ENCODE measurements at places on chromosomes 7 and 10. TPM values are rescaled to one million over a fixed set of nuclear protein-coding genes. Genes with fewer than 3 reads are reported as not detected.

DNA sequence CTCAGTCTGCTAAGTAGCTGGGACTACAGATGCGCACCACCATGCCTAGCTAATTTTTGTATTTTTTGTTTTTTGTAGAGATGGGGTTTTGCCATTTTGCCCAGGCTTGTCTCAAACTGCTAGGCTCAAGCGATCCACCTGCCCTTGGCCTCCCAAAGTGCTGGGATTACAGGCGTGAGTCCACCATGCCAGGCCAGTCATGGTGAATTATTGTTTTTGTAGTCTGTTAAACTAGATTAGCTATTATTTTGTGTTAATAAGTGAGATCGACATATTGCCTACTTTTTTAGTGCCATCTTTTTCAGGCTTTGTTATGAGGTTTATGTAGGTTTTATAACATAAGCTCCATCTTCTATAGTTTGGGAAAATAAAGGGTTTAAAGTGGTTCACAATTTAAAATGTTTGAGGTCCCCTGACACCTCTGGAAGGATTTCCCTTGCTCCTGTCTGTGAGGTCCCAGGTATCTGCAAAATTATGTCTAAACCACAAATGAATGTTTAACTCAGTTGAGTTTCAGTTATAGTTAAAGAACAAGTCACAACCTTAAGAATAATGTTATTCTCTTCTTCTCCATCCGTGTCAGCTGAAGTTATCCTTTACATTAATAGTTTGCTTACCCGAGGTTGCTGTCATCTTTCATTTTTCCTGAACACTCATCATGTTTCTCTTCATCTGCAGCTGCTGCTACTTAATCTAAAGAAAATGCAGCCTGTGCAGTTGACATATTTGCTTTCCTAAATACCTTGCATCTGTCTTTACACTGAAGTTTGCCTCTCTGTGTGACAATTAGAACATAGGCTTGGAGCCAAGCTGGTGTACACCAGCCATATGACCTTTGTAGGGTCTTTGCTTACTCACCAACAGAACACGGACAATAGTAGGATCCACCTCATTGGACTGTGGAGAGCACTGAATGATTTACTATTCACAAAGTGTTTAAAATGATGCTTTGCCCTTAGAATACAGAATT, 8.9 kb upstream of the VSTM4 start:
- H3K4me3 ChIP-seq: no peak overlapping the region
- no peak for DNase-seq
- no peak overlapping the region for H3K27ac ChIP-seq
- H3K27me3 ChIP-seq: no peaks in the 10 kb centered on the region
- H3K4me1 ChIP-seq: no peaks in the 10 kb centered on the region

DNA sequence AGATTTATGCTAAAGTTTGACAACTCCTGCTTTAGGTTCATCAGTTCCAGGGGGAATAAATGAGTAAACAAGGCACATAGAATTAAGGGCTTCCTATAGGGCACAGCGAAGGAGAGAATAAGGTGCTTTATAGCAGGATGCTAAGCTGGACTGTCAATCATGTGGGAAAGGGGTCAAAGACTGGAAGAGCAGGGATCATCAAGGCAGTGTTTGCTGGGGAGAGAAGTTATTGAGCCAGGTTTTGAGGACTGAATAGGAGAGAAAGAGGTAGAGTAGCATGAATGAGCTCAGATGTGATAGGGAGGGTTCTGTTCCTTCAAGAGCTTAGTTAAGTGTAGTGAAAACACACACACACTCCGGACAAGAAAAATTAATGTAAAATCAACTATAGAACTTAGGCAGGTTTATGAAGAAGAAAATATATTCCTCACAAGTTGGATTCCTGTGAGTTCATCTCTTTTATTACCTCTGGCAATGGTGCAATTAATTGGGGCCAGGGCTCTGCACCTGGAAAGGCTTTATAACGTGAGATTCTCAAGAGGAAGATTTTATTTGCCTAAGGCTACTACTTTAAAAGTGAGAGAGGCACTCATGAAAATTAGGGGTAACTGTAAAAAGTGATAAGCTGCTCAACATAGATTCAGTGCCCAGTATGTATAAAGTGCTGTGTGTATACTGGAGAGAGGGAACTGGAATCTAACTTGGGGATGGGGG, 222.4 kb downstream of the AUTS2 start:
- no peaks in the 10 kb centered on the region for H3K36me3 ChIP-seq
- H3K4me1 ChIP-seq: peaks cover 43% of the 10 kb centered on the region

NUTM2A gene
- 1.5 TPM for total RNA-seq

GRCh38 chr7:101953248-101953819, 135.9 kb downstream of the CUX1 start:
- H3K27ac ChIP-seq: peak overlapping the region; percentile 95
- no peaks in the 10 kb centered on the region for H3K27me3 ChIP-seq
- H3K36me3 ChIP-seq: no peaks in the 10 kb centered on the region

GRCh38 chr7:37322831-37323230, 125.8 kb downstream of the ELMO1 start:
- no peak overlapping the region for H3K4me3 ChIP-seq
- no peak for DNase-seq

CDK1 gene
- total RNA-seq: 31.7 TPM

MAD1L1 gene
- total RNA-seq: 31.6 TPM

UTF1 gene
- total RNA-seq: not detected

DNA sequence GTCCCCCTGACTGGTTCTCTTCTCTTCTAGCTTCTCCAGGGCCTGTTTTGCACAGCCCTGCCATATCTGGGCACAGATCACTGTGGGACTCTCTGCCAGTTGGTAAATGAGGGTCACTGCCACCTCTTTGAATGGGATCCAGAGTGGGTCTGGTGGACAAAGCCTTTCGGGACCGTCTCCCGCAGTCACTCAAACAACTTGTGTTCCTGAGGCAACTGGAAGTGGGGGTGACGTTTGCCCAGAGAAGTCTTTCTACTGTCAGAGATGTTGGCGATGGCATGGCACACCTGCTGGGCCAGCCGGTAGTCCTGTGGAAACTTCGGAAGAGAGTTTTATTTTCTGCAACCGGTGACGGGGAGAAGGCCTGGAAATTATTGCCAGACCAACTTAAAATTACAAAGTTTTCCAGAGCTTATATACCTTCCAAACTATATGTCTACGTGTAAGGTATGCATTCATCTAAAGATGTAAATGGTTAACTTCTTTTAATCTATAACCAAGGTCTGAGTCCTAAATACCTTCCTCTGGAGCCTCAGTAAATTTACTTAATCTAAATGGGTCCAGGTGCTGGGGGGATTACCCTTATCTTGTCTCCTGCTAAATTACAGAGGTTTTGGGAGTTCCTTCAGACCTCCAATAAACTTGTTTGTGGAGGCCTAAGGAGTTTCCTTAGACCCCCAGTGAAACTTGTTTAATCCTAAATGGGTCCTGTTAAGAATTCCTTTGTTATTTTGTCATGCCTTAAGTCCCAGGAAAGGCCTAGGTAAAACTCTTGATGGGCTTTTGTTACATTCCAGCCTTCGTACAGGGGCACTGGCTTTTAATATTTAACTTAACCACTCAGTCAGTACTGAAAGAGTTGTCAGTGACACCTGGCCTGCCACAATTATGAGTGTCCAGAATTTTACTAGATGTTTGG, 94.0 kb downstream of the NPSR1 start:
- H3K27ac ChIP-seq: peak overlapping the region; percentile 71
- DNase-seq: no peak
- no peaks in the 10 kb centered on the region for H3K36me3 ChIP-seq
- no peak overlapping the region for H3K4me3 ChIP-seq
- H3K27me3 ChIP-seq: no peaks in the 10 kb centered on the region
- peaks cover 27% of the 10 kb centered on the region for H3K4me1 ChIP-seq

- no peaks in the 10 kb centered on the region for H3K27me3 ChIP-seq
- no peak overlapping the region for H3K4me3 ChIP-seq
- H3K4me1 ChIP-seq: no peaks in the 10 kb centered on the region
- H3K36me3 ChIP-seq: no peaks in the 10 kb centered on the region
- H3K27ac ChIP-seq: no peak overlapping the region
These were observed 12.6 kb downstream of the DPYSL4 start for GRCh38 chr10:132199268-132199853.

DNA sequence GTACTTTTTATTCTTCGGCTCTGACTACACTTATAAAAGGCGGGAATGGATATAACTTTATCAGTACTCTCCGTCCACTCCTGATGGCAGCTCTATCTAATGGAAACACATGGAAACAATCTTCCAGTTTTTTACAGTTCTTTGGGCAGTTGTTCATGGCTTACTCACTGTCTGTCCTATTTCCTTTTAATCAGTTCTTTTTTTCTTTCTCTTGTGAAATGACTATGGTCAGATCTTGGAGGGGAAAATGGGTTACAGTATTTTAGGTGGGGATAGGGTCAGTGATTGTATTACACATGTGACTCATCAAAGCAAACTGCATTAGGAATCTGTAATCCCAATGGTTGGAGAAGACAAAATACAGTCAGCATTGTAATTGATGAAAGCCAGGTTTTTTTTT, 112.4 kb downstream of the BICC1 start:
- no peak overlapping the region for H3K4me3 ChIP-seq
- no peak for DNase-seq
- H3K27me3 ChIP-seq: no peaks in the 10 kb centered on the region
- no peak overlapping the region for H3K27ac ChIP-seq
- H3K36me3 ChIP-seq: no peaks in the 10 kb centered on the region

- no peaks in the 10 kb centered on the region for H3K4me1 ChIP-seq
- H3K27ac ChIP-seq: no peak overlapping the region
- no peaks in the 10 kb centered on the region for H3K36me3 ChIP-seq
- H3K27me3 ChIP-seq: no peaks in the 10 kb centered on the region
- peak; percentile 59 for DNase-seq
These were observed 236.3 kb upstream of the ANKRD30A start for GRCh38 chr10:36888925-36889573.

DNA sequence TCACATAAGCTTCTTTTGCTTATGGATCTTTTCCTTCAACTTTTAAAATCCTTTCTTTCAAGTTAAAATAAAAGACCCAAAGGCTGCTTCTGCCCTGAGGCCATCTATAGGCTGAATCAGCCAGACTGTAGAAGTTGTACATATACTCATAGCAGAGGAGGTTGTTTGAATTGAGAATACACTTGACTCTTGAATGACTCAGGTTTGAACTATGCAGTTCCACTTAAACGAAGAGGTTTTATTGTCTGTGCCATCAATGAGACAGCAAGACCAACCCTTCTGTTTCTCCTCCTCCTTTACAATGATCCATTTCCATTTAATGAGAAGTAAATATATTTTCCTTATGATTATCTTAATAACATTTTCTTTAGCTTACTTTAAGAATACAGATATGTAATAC, 5.8 kb downstream of the ZNF365 start:
- H3K27ac ChIP-seq: peak overlapping the region; percentile 48
- H3K27me3 ChIP-seq: peaks cover 12% of the 10 kb centered on the region
- H3K4me1 ChIP-seq: no peaks in the 10 kb centered on the region
- H3K36me3 ChIP-seq: no peaks in the 10 kb centered on the region
- DNase-seq: peak; percentile 49
- no peak overlapping the region for H3K4me3 ChIP-seq
